ENCODE measurements at places on chromosomes 2 and 18.

GRCh38 chr2:85397925-85398331, 12.2 kb downstream of the CAPG start:
- DNase-seq = no peak

GRCh38 chr2:110726285-110726684, 6.1 kb upstream of the ACOXL start:
- no peak for DNase-seq

- DNase-seq = peak; percentile 52
These were observed 1.3 kb downstream of the CIAO1 start for GRCh38 chr2:96267159-96267971.

DNA sequence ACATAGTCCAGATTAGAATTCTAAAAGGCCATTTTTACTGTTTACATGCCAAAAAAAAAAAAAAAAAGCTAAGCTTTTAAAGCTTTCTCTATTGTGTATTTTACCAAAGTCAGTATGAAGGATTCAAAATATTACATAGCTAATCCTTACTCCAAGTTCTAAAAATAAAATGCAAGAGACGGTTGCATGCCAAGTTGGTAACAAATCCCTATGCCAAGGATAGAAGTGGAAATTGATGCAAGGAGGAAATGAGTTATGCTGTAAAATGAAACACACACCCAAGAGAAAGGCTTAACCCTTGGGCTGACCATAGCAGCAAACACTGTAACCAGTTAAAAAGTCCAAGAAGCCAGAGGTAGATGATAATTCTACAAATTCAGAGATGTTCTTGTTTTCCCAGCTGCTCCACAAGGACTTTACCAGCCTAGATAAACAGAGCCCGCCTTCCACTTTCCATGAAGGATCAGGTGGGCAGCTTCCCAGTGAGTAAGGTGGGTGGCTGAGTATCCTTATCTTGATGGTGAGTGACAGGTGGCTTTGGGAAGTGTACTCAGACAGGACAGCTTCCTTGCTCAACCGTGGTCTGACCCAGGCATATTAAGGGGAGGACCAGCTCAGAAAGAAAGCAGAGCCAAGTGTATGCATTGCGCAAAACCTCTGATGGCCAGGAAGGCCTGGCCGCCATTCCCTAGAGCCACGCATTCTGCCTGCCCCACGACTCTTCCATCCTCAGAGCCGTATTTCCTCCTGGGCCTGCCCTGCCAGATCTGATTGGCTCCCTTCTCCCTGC, 34.4 kb downstream of the ATP8B1 start:
- no peak for DNase-seq

- no peak for DNase-seq
These were observed 23.8 kb downstream of the FHL2 start for GRCh38 chr2:105375001-105375561.

GRCh38 chr2:65392609-65393008, 39.8 kb downstream of the SPRED2 start:
- DNase-seq = no peak

DNA sequence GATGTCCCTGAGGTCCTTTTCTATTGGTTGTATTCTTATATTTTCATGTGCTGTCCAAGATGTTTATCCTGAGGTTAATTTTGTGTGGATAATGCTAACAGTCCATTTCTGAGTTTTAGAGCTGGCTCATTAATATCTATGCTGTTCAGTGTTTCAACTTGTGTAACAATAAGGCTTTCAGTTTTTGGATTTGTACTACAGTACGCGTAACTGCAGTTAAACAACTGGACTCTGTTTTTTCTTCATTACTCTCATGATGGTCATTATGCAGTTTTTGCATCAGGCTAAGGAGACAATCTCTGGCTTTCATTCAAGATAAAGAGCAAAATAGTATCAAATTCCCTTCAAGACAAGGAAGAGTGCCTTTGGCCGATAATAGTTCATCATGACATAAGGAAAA, 1364.8 kb downstream of the DPP10 start:
- DNase-seq = no peak

- no peak for DNase-seq
These were observed 7.9 kb upstream of the INPP4A start for GRCh38 chr2:98436734-98437133.

DNA sequence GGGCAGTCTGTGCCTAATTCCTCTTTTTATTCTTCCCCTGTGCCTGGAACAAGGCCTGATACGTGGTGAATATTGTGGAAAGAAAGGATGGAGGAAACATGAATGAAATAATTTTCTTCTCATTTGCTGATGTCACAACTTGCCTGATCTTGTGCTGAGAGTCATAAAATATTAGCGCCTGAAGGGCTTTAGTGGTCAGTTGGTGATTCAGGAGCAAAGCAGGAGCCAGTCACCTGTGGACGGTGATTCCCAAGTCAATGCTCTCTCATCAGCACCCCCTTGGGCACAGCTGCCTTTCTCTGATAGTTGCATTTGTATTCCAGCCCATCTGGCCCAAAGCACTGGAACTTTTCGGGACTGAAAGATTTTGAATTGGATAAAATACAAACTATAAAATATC, 502.6 kb upstream of the RAB12 start:
- no peak for DNase-seq

- DNase-seq = no peak
These were observed 9.5 kb downstream of the CHAC2 start for GRCh38 chr2:53777134-53777533.

DNA sequence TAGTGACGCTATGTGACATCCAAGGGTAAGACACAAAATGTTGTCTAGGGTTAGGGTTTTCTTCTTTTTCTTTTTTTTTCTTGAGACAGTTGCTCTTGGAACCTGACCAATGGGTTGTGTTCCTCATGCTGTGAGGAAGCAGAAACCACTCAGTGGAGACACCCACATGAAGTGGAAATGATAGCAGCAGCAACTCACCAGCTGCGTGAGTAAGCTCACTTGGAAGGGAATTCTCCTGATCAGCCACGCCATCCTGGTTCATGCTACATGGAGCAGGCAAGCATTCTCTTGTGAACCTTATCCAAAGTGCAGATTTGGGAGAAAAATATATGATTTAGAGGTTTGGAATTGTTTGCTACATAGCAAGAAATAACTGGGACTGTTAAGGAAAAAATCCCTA, 863.7 kb downstream of the EPHA4 start:
- DNase-seq = no peak

GRCh38 chr2:79915455-79915854, 389.1 kb downstream of the LRRTM1 start:
- no peak for DNase-seq

GRCh38 chr2:205659922-205660321, 22.4 kb upstream of the NRP2 start:
- DNase-seq = no peak

DNA sequence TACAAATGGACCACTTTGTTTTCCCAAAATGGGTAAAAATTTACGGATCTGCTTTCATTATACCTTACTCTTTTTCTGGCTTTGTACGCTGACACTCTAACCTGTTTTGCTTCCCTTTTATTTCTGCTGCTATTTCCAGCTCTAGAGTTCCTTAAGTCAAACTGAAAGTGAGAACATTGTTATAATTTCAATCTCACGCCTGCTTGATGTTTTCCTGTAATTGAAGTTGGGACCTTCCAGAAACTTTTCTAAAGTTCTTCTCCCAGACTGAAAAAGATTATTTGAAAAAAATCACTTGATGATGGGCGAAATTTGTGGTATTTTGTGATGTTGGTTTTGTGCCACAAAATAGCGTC, 1.8 kb downstream of the GLS start:
- DNase-seq = no peak
